ENCODE measurements at places on chromosomes 1 and 21. TPM values are rescaled to one million over a fixed set of nuclear protein-coding genes. Genes with fewer than 3 reads are reported as not detected.

DNA sequence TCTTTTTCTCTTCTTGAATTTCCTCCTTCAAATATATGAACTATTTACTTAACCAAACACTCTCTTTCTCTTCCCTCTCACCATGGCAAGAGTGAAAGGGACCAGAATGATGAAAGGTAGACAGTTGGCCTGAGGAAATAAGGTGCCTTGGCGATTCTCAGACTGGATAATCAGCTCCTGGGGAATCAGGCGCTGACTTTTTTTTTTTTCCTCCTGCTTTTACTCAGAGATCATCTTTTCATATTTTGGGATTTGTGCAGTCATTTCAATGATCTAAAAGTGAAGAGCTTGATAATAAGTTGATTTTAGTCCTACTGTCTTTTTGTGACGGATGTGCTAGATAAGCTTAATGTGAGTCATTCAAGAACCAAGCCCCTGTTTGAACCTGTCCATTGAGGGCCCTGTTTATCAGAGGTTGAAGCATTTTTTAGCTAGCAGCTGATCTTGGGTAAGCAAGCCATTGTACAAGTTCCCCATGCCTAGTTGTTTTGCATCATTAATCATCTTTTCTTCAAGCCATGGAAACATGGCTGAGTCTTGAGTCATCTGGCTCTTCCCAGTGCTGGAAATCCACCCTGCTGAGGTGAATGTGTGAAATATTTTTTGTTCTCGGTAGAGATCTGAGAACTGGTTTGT is 40.8 kb downstream of the ITSN1 start:
- DNase-seq: peak; percentile 99

DNA sequence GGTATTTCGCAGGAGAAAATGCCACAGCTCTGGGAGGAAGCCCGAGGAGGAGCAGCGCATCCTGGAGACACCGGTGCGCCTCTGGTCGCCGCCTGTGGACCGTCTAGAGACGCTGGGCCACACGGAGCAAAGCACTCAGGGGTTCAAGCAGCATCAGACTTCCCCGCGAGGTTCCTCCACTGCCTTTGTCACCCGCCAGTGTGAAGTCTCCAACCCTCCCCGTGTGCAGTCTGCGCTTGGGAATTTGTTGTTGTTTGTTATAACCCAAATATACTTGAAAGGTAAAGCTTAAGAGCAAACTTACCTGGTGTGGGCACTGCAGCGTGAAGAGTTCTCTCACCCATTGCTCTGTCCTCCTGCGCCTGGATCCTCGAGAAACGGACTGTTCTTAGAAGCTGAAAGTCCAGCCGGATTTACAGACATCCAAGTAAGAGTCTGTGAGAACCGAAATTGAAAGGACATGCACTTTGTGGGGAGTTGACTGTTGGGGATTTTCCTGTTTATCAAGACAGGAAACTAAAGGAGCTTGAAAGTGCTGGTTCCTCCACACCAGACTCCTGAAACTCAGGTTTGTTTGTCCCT is at the start of gene GBP4:
Gene GBP4, minus strand, starts transcription at position 452 of the 582 bp plus-strand sequence. Its CDS starts 108 bp downstream, at position 344.
- peak; percentile 7 for DNase-seq

GRCh38 chr1:43388613-43389012 is 987 bp downstream of the MED8 start:
- DNase-seq: no peak

Gene ANGPTL1
- total RNA-seq: not detected

Measured in foreskin keratinocyte (primary cell).